ENCODE measurements at places on chromosomes 6 and 20.

GRCh38 chr20:17488916-17489600, 42.1 kb downstream of the BFSP1 start:
- DNase-seq, result no peak

- DNase-seq, result no peak
Measured at GRCh38 chr6:11179419-11180202, 52.9 kb downstream of the NEDD9 start.

- no peak for DNase-seq
Measured at GRCh38 chr6:28803337-28803709, 120.5 kb downstream of the TRIM27 start.

- DNase-seq, result no peak
Measured at GRCh38 chr6:110951008-110951407, 7.5 kb upstream of the GTF3C6 start.

GRCh38 chr20:23603321-23603720, 2.4 kb downstream of the CST9 start:
- DNase-seq, result no peak
